ENCODE measurements at places on chromosomes 12 and 14.

DNA sequence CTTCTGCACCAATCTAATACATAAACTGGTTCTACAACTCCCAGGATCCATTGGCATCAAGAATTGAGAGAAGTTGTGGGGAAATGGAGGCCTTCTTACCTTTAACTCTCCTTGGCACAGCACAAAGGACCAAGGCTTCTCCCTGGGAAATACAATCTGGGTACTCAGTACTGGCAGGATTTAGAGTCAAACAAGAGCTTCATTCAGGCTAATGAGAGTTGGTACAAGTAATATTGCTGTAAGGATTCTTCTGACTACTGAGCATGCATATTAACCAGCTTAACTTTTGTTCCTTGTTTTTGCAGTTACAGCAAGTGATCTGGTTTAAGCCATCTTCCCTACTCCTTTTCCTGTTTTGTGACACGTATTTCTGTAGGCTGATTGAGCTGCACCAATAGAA lies 76.2 kb upstream of the FERMT2 start:
- DNase-seq, result no peak

- no peak for DNase-seq
Observed at GRCh38 chr14:93002851-93003298, 79.9 kb downstream of the CHGA start.

DNA sequence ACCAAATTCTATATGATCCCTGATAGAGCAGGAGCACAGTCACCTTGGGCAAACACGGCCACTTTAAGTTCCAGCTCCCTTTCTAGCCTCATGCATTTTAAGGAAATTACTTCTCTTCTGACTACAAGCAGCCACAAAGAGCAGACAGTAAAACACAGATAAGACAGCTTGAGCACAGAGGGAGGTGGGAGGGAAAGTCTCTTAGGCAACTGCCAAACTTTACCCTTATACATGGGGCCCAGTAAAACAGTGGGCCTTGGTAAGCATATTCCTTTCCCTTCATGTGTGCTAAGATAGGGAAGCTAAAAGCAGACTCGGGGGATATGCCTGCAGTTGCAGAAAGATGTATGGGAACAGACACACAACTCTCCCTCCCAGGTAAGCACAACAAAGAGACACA lies 235.9 kb downstream of the CPNE8 start:
- no peak for DNase-seq

GRCh38 chr12:27229367-27229766 lies 14.7 kb upstream of the STK38L start:
- no peak for DNase-seq

GRCh38 chr14:80587096-80587724 lies 354.3 kb downstream of the CEP128 start:
- DNase-seq, result no peak

GRCh38 chr14:94008234-94008633 lies 11.1 kb downstream of the CCDC197 start:
- DNase-seq, result no peak

GRCh38 chr12:22410486-22410885 lies 76.0 kb upstream of the ST8SIA1 start:
- no peak for DNase-seq

DNA sequence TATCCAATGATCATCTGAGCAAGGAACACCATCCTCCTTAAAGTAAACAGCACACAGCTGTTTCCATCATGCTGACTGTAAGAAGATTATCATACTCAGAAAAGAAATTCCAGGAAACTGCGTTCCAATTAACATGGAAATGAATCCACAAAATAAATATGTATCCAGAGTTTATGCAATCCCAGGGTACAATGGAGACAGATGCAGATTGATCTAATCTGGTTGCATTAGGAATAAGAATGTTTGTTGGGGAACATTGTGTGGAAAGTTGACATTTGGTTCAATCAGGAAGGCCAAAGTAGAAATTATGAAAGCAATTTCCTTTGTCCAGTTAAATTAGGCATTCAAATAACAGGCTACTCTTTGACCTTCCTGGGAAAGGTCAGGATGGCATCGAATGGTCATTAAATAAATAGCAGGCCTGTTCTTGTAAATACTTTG lies 236.9 kb upstream of the AMIGO2 start:
- no peak for DNase-seq

GRCh38 chr14:55327179-55327578 lies 56.0 kb downstream of the FBXO34 start:
- no peak for DNase-seq

DNA sequence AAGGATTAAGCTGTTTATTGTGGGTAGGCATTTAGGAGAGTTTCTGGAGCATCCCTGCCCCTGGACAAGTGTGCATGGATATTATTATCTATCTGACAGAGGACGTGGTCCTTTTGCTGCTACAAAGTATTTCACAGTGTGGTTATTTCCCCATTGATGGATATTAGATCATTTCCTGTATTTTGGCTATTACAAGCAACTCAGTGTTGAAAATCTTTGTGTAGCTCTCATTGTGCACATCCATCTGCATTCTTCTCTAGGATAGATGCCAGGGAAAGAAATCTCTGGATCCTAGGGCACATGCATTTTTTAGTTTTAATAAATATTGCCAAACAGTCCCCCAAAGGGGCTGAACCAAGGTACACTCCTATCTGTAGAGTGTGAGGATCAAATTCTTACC lies 154.3 kb upstream of the SRRM4 start:
- DNase-seq, result no peak

DNA sequence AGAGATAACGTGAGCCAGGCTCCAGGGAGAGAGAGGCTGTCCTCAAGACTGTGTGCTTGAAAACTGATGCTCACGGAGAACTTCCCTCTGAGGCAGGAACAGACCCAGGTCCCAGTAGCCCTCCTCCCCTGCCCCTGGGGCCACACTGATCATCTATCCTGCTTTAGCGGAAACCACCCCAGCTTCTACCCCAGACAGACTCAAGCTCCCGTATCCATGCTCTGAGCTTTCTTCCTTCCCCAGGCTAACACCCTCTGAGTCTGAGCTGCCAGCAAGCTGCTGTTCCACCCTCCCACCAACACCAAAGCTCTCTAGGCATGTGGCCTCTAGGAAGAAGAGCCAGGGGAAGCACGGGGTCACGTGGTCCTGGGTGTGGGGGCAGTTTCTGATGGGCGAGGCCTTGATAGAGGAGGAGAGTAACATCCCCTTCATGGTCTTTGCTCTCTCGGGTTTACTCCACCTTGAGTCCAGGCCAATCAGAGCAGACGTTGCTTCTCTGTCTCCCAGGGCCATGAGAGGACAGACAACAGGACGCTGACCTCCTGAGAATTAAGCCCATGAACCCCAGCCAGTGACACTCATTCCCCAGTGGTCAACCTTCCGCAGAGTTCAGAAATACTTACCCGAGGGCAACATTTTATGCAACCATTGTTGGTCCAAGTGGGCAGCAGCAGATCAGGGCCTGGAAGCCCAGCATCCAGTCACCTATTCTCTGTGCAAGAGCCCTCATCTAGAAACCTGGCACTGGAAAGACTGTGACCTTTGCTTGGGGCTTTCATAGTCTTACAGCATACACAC lies 1.4 kb downstream of the PCK2 start:
- DNase-seq, result no peak

GRCh38 chr12:65300679-65301349 lies 22.3 kb downstream of the MSRB3 start:
- DNase-seq, result no peak

DNA sequence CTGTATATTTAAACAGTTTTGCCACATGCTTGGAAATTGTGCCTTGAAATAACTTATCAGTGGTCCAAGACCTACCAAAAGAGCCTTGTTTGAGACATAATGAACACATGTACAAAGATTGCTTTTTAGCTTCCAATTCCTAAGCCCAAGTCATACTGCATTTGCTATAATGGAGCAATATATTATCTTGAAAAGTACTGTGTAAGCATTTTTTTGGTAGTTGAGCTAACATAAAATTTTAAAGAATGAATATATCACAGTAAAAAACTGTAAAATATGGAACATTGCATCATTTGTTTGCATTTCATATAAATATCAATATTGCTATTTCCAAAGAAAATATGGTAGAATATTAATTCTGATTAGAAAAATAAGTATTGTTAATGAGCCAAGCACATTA lies 28.8 kb upstream of the HMGA2 start:
- DNase-seq, result no peak

DNA sequence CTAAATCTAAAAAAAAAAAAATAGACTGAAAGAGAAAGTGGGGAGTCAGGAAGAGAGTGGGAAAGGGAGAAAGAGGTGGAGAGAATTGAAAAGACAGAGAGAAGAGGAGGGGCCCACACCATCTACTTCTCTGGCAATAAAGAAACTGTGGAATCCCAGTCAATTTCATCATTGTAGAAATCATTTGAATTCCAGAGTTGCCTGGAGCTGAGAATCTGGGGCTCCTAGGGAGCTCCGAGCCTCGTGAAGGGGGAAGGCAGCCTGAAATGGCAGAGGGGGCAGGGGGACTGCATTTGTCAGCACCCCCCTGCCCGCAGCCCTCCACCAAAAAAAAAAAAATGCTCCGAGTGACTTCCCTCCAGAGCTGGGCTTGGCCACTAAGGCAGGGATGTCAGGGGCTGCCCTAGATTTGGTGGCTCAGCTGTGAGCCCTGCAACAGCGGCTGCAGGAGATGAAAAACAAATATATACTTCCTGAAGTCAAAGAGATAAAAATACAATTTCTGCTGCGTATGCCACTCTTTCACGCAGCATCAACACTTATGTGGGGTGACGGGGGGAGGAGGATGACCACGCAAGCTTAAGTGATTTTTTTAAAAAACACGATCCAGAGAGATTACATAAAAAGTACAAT lies 80.5 kb downstream of the BCL11B start:
- no peak for DNase-seq

GRCh38 chr12:96239711-96240635 lies 45.8 kb downstream of the ELK3 start:
- no peak for DNase-seq

DNA sequence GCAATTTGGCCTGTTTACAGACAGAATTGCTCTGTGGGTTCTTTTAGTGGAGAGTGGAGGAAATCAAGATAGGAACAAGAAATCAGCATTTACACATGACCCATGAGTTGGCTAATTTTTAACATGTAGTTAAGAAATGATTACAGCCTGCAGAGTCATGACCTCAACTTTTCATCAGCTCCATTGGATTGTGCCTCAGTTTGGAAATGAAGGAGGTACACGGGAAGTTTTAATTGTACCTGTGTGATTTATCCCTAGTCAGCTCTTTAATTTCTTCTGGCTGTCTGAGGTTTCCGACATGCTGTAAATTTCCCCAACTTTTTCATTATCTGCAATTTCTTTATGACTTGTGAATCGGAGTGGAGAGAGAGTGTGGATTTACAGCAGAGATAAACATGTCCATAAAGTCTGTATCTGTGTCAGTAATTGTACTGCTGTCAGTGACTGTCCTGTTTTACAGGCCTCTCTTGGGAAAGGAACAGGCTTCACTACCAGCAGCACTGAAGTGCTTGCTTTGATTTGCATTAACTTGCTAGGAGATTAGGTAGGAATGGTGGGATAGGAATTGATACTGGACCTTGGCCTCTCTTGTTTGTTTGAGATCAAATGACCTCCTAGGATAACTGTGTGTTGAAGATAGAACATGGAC lies 49.2 kb downstream of the LIN52 start:
- DNase-seq, result no peak

DNA sequence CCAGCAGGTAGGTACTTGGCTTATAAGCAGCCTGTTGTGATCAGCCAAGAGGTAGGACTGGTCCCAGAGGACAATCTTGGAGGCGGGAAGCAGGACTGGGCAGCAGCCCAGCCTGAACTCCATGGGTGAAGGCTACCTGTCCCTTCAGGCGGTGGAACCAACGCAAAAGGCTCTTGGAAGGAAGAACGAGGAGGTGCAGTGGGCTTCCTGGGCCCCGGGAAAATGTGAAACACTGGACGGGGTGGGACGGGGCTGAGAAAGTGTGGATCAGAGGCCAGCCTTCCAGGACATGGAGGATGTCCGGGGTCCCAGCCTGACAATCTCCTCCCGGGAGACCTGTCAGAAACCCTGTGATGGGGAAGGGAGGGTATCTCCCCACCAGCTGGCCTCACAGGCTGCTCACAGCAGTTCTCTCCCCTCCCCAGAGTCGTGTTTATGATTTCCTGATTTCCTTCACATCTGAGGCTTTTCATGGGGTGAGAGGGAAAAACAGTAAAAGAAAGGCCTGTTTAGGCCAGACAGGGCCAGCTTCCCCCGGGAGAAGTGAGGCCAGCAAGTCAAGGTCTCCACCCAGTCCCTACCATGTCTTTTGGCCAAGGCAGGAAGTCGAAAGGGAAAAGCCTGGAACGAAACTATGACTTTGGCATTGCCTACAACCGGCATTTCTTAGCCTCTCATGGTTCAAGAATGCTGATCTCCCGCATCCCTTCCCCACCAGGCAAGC lies 11.3 kb downstream of the CMKLR1 start:
- DNase-seq, result no peak

- DNase-seq, result no peak
Observed at GRCh38 chr14:50530358-50530757, 2.0 kb downstream of the MAP4K5 start.

DNA sequence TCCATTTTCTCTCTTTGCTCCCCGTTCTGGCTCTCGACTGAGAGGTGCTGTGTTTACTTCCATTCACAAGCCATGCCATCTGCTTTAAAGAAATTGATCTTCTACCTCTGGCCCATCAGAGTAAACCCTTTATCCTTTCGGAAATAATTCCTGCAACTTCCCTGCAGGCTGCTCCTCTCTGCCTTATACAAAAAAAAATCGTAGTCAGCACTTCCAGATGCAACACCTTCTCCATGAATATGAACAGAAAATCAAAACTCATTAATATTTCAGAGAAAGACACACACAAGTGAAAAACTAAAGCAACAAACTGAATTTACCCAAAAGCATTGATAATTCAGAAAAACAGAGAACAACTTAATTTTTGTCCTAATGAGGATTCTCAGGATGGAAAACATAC lies 127.6 kb upstream of the FSCB start:
- DNase-seq, result no peak

DNA sequence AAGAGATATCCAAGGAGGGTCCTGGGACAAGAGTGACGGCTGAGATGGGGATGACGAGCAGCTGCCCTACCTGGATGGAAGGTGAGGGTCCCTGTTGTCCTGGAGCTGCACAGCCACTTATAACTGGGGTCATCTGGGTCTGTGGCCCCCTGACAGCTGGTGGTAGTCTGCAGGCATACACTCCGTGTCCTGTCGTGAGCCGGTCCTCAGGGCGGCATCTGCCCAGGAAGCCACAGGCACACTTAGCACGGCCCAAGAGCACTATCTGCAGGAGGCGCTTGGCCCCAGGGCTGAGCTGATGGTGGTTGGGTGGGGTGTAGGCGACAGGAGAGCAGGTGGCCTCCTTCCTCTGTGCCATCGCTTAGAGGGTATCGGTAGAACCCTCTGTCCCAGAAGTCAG lies 248.1 kb downstream of the CACNA1C start:
- no peak for DNase-seq

- DNase-seq, result no peak
Observed at GRCh38 chr14:37709419-37710195, 114.2 kb downstream of the TTC6 start.

GRCh38 chr14:61653507-61653906 lies 41.8 kb upstream of the HIF1A start:
- DNase-seq, result no peak

GRCh38 chr12:14946861-14947260 lies 8.5 kb upstream of the ERP27 start:
- DNase-seq, result no peak

GRCh38 chr12:91316907-91317269 lies 134.3 kb upstream of the DCN start:
- DNase-seq, result no peak
